ENCODE measurements at places on chromosomes 1 and 21.

DNA sequence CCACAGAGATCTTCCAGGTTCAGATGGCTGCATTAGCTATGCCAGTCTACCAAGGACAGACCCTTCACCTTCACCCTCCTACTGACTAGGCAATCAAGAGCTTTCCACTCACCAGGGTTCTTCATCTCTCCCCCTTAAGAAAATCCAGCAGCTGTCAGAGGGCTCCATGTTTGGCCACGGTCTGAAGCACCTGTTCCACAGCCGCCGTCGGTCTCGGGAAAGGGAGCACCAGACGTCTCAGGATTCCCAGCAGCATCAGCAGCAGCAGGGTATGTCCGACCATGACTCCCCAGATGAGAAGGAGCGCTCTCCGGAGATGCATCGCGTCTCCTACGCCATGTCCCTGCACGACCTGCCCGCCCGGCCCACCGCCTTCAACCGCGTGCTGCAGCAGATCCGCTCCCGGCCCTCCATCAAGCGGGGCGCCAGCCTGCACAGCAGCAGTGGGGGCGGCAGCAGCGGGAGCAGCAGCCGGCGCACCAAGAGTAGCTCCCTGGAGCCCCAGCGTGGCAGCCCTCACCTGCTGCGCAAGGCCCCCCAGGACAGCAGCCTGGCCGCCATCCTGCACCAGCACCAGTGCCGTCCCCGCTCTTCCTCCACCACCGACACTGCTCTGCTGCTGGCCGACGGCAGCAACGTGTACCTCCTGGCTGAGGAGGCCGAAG is 13.8 kb downstream of the TMCC2 start:
- no peak for DNase-seq

DNA sequence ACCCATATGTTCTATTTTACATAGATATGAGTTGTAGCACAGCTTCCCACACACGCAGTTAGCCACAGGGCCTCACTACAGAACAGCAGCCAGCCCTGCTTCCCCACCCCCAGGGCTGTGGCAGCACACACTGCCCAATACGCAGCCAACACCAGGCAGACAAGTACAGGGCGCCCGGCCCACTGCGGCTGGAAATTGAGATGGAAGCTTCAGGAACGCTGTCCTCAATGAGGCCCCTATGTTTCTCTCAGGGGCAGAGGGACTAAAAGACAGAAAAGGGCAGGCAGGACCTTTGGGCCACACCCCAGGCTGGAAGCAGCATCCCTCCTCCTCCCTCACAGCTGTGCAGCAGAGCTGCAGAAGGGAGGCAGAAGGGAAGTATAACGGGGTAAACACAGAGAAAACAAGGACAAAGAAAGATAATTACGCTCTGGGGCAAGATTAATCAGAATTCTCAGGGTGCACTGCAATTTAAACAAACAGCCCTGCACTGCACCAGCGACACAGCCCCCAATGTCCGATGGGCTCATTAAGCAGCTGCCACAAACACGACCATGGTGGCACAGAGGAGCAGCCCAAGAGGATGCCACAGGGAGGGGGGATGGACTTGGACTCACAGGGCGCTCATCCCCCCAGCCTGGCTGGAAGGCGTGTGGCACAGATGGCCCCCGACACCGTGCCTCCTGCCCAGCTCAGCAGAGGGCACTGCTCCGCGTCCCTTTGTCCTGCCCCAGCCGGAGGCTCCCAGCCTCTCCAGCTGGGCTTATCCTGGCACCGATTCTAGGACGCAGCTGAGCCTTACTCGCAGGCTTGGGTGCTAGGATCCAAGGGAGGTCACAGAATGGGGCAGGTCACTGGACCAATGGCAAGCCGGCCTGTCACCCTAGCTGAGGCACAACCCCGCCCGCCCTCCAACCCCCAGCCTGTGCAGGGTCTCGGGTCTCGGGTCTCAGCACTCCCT is 14.2 kb downstream of the WDR4 start:
- DNase-seq, result no peak

- peak; percentile 63 for DNase-seq
Measured at GRCh38 chr1:1349256-1350012, at the start of gene DVL1. DVL1 (minus strand) TSS chr1:1349418; CDS start chr1:1349065, 353 bp downstream.

- DNase-seq, result no peak
Measured at GRCh38 chr1:80894921-80895320, 905.8 kb upstream of the ADGRL2 start.

GRCh38 chr1:171476829-171477228 is 8.5 kb upstream of the PRRC2C start:
- no peak for DNase-seq

GRCh38 chr1:197141575-197141974 is 4.9 kb downstream of the ASPM start:
- DNase-seq, result no peak

DNA sequence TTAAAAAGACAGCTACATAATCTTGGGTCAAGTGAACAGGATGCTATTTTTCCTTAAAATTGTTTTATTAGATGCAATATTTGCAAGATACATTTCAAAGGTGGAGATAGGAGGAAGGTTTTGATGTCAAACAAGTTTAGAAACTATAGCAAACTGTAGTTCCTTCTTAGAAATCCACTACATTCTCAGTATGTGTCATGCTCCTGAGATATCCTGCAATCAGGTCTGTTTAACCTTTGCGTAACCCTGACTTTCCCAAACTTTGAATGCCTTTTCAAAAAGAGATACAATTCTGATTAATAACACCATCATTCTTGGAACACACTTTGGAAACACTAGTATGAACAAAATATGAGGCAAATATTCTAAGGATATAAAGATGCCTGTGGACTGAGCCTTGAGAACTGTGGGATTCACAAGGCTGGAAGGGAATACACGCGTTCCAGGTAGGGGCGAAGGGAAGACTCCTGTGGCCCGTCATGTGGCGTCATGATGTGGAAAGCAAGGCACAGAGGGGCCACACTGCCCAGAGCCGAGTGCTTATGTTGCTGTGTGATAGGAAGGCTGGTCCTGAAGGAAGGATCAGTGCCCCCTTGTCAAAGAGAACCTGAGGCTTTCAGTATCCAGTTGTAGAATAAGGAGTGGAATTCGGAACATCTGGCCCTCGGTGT is 19.6 kb upstream of the TARBP1 start:
- DNase-seq, result no peak

DNA sequence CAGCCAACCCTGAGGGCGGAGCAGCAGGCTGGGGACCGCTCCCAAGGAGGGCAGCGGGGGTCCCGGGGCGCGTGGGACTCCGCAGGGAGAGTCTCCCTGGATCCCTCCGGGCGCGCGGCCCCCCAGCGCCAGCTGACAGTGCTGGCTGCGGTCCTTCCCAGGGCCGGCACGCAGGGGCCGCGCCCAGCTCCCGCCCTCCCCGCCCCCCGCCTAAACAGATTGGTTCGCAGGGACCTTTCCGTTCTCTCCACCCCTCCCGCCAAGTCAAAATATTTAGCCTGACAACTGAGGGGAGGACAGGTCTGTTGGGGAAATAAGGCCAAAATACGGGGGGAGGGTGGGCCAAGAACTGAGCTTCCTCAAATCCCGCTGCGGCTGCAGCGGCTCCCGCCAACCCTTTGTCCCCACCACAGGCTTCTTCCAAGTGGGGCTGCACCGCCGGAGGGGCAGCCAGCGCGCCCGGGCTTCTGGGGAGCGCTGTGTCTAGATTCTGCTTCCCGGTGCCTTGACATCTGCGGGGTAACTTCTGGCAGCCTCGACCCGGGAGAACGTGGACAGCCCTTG is at the start of gene INSRR:
Gene INSRR (minus strand): TSS at position 159 of the 564 bp plus-strand sequence. CDS start 496 bp downstream, outside the sequence.
- no peak for DNase-seq

DNA sequence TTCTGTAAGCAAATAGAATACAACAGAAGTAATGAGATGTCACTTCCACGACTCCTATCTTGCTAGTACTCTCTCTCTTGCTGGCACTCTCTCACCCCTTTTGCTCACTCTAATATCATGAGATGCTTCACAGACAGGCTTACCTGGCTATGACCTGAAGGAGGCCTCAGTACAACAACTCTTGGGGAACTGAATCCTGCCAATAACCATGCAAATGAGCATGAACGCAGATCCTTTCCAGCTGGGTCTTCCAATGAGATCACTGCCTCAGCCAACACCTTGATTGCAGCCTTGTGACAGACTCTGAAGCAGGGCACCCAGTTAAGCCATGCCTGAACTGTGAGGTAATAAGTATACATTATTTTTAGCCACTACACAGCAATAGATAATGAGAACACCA is 53.1 kb upstream of the ADAR start:
- no peak for DNase-seq

DNA sequence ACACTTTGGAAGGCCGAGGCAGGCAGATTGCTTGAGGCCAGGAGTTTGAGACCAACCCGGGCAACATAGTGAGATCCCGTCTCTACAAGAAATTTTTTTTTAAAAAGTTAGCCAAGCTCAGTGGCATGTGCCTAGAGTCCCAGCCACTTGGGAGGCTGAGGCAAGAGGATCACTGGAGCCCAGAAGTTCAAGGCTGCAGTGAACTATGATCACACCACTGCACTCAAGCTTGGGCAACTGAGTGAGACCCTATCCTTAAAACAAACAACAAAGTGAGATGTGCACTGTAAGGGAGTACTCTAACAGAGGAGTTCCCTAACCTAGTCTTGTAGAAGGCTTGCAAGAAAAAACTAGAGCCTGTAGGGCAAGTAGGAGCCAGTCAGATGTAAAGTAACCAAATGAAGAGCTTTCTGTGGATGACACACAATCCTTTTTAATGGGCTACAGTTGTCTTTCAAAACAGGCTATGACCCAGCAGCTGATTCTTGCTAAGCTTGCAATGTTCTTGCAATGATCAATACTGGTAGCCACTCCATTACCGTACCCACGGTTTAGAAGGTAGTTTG is 38.0 kb upstream of the SRP9 start:
- no peak for DNase-seq
